Stimulated activated CD4-positive, alpha-beta T cell treated with anti-CD3 and anti-CD28 coated beads, Interleukin-15, amount 100 ng/mL, for 24 hours (primary cell): ENCODE measurements at places on chromosomes 16 and 17.

- no peak for DNase-seq
These were observed 1.2 kb downstream of the FSCN2 start for GRCh38 chr17:81529437-81529803.

DNA sequence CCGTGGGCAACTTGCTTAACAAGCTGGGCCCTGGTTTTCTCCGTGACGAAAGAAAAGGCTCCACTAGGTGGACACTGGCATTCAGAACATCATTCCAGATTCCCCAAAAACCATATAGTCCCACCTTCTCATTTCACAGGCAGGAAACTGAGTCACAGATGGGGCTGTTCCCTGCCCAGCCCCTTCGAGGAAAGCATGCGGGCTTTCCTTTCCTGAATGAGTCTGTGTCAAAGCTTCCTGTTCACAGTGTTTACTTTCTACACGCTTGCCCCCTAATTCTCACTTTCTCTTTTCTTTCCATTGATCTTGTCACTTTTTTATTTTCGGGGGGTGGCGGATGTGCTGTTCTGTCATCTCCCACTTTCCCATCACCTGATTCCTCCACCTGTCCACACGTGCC lies 10.3 kb upstream of the LGALS9 start:
- DNase-seq: peak; percentile 14

GRCh38 chr17:4006745-4007211 lies 42.5 kb upstream of the ATP2A3 start:
- no peak for DNase-seq

GRCh38 chr16:11916524-11917285 lies 949 bp upstream of the GSPT1 start:
- DNase-seq: no peak

- DNase-seq: no peak
These were observed 6.0 kb downstream of the ZNF213 start for GRCh38 chr16:3140603-3141427.

DNA sequence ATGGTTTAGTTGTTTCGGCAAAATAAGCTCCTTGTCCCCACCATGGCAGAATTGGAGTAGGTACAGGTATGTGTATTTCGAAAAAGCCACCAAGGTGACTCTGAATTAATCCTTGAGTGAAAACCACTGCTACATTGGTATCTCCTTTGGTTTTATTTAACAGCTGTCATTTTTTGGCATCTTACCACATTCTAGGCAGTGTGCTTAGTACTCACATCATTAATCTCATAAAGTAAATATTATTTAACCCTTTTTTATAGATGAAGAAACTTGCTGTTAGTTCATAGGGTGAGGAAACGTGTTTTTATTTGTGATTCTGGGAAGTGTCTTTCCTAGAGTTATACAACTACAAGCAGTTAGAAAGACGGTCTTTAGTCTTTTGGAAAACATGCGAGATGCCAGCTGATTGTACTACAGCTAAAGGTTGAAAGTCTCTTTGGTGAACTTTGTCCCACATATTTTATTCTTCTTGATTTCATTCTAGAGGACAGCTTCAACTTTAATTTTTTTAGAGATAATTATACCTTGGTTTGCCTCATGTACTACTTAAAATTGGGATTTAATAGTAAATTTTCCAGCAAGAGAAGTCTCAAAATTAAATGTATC lies 6.5 kb downstream of the ATAD5 start:
- no peak for DNase-seq

- DNase-seq: no peak
These were observed 56.9 kb upstream of the MRTFB start for GRCh38 chr16:14014284-14014625.

DNA sequence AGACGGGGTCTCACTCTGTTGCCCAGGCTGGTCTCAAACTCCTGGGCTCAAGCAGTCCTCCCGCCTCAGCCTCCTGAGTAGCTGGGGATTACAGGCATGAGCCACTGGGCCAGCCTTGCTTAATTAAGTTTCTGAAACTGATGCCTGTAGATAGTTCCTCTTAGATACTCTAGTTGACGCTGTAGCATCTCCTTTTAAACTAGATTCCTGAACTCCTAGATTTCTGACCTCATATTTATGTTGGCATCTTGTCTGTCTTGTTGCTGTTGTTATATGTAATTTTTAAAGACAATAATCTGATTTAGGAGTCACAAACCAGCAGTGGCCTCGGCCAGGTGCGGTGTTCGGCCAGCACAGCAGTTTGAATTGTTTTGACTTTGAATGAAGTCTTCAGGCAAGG lies 37.5 kb downstream of the DHRS7B start:
- no peak for DNase-seq

- no peak for DNase-seq
These were observed 12.5 kb downstream of the C17orf78 start for GRCh38 chr17:37388266-37388665.
